ENCODE measurements at places on chromosomes 7 and 10. TPM values are rescaled to one million over a fixed set of nuclear protein-coding genes. Genes with fewer than 3 reads are reported as not detected.

- peak; percentile 57 for DNase-seq
- H3K4me3 ChIP-seq = peak overlapping the region; percentile 43
- peaks cover 34% of the 10 kb centered on the region for H3K4me1 ChIP-seq
Observed at GRCh38 chr10:102230264-102230860, 4.3 kb downstream of the ELOVL3 start.

GRCh38 chr7:10655031-10655430 lies 318.6 kb upstream of the PHF14 start:
- H3K4me1 ChIP-seq = no peaks in the 10 kb centered on the region
- no peaks in the 10 kb centered on the region for H3K27me3 ChIP-seq
- H3K4me3 ChIP-seq = no peak overlapping the region
- DNase-seq = no peak
- no peak overlapping the region for H3K27ac ChIP-seq
- H3K36me3 ChIP-seq = peaks cover 2% of the 10 kb centered on the region

UCN3 gene
- not detected for total RNA-seq

GRCh38 chr7:84844771-84845170 lies 342.1 kb downstream of the SEMA3D start:
- peaks cover 2% of the 10 kb centered on the region for H3K36me3 ChIP-seq
- no peaks in the 10 kb centered on the region for H3K27me3 ChIP-seq
- no peak for DNase-seq
- no peaks in the 10 kb centered on the region for H3K4me1 ChIP-seq
- H3K27ac ChIP-seq = no peak overlapping the region

ADAM12 gene
- total RNA-seq = not detected

OR2A42 gene
- not detected for total RNA-seq

DNA sequence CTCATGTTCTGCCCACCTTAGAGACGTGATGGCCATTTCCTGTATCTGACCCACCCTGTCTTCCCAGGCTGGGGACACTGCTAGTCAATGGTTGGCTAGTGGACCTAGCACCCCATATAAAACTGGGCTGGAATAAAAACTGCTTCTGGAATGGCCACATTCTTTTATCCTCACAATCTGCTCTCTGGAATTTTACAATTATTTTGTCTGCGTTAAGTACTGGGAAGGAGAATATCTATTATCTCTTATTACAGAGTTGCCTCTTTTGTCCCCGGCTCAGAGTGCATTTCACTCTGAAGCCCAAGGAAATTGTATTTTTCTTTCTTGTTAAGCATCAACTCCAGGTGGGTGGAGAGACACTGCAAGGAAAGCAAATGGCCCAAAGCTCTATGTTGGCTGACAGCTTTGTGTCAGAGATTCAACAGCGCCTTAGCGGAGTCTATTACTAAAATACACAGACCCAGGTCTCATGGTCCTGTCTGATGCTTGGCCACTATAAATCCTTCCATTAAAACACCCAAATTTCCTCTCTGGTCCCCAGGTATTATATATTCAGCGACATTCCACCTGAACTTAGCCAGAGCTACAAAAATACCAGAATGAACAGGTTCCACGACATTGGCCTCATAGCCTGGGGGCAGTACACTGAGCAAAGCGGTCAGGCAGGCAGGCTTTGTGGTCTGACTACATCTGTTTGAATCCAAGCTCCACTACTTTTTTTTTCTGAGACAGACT lies 121.7 kb downstream of the PRPF18 start:
- H3K27me3 ChIP-seq = no peaks in the 10 kb centered on the region
- DNase-seq = no peak
- no peak overlapping the region for H3K27ac ChIP-seq
- peaks cover 40% of the 10 kb centered on the region for H3K4me1 ChIP-seq

- no peak overlapping the region for H3K27ac ChIP-seq
- no peaks in the 10 kb centered on the region for H3K36me3 ChIP-seq
Observed at GRCh38 chr10:62131724-62132123, 136.9 kb downstream of the RTKN2 start.

DNA sequence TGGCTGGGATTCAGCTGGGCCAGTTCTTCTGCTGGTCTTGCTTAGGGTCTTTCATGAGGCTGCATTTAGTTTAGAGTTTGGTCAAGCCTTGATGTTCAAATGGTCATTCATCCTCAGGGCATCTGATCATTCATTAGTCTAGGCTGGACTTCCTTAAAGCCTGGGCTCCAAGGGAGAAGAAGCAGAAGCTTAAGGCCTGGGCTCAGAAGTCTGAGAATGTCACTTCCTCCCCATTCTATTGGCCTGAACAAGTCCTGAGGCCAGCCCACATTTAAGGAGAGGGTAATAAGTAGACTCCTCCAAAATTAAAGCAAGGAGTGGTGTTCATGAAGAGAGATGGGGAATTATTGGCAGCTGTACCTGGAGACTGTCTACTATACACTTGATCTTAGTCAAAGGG lies 193.2 kb upstream of the HABP2 start:
- H3K36me3 ChIP-seq = no peaks in the 10 kb centered on the region
- no peak overlapping the region for H3K27ac ChIP-seq
- H3K4me1 ChIP-seq = no peaks in the 10 kb centered on the region
- no peak for DNase-seq
- no peak overlapping the region for H3K4me3 ChIP-seq

DNA sequence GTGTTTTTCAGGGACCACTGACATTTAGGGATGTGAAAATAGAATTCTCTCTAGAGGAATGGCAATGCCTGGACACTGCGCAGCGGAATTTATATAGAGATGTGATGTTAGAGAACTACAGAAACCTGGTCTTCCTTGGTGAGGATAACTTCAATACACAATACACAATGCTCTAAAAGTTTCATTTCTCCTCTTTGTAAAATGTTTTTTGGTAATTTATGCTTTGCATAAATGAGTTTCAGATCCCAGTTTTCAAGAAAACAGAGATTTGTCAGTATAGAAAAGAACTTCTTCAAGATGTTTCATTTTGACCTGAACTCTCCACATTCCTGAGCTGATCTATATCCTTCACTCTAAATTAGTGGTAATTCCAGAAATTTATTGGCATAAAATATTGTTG lies 14.2 kb downstream of the ZNF92 start:
- no peak overlapping the region for H3K27ac ChIP-seq
- H3K4me3 ChIP-seq = no peak overlapping the region
- no peaks in the 10 kb centered on the region for H3K27me3 ChIP-seq

DNA sequence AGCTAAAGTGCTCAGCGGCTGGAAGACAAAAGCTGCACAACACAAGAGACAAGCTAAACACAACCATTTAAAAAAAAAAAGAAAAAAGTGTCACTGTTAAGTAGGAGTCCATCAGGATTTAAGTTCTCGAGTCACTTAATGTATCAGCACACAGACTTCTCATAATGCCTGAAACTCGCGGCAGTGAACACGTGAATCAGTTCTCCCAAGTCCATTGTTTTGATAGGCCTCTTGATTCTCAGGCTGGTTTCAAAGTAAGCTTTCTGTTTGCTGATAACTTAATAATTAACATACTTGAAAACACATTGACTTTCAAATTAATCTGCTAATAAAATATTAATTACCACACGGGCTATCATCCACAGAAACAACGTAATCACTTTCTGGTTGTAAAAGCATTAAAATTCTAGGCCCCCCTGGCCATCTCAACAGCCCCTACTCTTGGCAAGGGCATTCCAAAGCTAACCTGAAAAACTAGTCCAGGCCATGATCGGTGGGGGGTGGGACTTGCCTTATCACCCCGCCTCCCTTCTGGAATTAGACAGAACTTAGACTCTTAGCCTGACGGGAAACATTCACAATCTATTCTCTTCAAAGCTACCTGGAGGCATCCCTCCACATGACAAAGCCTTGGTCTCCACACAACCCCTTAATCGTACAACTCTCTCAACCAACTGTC lies 129.0 kb downstream of the DIP2C start:
- no peak overlapping the region for H3K4me3 ChIP-seq
- no peak overlapping the region for H3K27ac ChIP-seq

GRCh38 chr10:131437556-131438475 lies 126.3 kb upstream of the TCERG1L start:
- H3K4me3 ChIP-seq = no peak overlapping the region
- no peak overlapping the region for H3K27ac ChIP-seq
- H3K27me3 ChIP-seq = no peaks in the 10 kb centered on the region
- H3K4me1 ChIP-seq = no peaks in the 10 kb centered on the region
- no peaks in the 10 kb centered on the region for H3K36me3 ChIP-seq
- DNase-seq = no peak

GRCh38 chr10:119542988-119543813 lies 682 bp upstream of the RGS10 start:
- H3K27ac ChIP-seq = peak overlapping the region; percentile 75
- peak overlapping the region; percentile 70 for H3K4me3 ChIP-seq

DNA sequence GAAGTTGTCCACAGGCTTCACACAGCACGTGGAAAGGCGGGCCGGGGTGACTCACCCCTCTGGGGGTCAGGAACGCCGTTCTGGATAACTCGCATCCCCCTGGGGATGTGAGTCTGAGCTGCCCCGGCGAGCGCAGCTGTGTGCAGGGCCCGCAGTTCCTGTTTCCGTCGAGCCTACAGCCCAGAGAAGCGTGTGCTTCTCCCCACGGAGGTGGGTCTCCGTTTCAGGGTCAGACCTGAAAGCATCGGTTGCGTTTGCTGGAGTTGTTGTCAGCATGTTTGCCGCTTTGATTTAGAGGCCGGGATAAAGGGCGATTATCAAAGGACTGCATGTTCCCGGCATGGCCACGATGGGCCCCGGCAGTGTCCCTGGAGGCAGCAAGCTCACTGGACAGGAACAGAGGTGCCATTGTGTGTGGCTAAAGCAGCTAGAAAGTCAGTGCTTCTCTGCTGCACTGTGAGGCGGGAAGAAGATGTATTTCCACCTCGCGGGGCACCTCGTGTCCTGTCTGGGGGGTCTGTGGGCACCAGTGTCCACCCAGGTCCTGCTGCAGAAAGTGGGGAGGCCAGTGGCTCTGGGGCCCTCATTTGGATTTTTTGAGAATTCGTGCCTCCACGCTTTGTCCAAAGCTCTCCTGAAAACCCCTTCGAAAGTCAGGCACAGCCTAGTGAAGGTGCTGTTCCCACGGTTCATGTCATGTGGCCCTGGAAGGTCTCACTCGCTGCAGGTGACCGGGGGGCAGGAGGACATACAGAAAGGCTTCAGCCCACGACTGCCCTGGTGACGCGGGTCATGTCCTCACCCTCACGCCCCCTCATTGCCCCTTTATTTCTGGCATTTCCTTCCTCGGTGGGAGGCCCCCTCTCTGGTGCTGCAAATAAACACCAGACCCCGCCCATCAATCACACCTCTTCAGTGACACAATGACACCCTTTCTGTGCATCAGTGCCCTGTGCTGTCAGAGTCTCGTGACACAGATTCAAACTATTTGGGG lies 27.4 kb upstream of the GDI2 start:
- DNase-seq = no peak
- peaks cover 7% of the 10 kb centered on the region for H3K4me1 ChIP-seq
- no peaks in the 10 kb centered on the region for H3K36me3 ChIP-seq
- H3K27ac ChIP-seq = no peak overlapping the region

DNA sequence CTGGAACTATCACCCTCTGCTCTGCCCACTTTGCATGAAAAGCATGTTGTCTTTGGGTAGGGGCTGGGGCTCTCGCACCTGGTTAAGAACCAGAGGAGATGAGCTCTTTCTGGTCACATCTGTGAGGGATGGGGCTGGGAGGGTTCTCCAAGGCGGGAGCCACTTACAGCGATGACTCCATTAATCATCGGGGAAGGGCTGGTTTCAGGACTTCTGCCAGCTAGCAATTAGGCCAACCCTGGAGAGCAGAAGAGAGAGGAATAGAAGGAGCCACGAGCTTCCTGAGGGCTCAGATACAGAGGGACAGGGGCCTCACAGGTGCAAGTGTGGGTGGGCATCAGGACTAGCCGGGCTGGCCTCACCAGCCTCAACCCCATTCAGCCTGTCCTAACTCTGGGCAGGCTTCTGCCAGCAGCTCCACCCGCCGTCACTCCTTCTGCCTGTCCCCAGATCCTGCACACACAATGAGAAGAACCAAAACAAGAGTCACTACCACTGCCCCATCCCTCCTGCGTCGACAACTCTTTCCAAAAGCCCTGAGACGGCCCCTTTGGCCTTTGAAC lies 8.4 kb downstream of the AQP1 start:
- no peaks in the 10 kb centered on the region for H3K36me3 ChIP-seq
- H3K27me3 ChIP-seq = no peaks in the 10 kb centered on the region
- H3K4me1 ChIP-seq = peaks cover 60% of the 10 kb centered on the region
- DNase-seq = no peak
- no peak overlapping the region for H3K27ac ChIP-seq

DNA sequence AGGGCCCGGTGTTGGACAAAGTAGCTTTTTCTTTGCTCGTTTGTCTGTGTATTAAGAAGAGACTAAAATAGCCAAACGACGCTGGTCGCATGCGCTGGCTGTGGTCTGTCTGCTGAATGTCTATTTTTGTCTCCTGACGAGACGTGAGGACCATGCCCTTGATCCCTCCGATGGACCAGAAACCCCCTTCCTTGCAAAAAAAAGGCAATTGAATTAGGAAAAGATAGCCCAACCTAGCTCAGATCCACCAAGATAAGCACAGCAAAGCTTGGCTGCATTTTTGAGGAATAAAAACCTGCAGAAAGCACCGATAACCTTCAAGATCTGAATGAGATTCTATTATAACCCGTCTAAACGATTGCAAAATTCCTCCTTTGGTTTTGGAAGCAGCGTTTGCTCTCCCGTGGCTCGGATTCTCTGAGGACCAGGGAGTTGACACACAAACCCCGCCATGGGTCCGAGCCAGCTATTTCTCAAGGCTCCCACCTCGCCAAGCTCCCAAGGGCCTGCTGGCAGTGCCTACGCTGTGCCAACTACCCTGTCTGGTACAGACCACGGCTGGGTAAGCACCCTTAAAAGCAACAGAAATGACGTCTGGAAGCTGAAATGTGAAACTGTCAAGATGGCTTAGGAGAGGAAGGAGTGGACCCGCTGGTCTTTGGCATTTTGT lies 17.7 kb upstream of the TTYH3 start:
- no peaks in the 10 kb centered on the region for H3K36me3 ChIP-seq
- H3K4me1 ChIP-seq = peaks cover 10% of the 10 kb centered on the region
- H3K27ac ChIP-seq = no peak overlapping the region
- no peak for DNase-seq
- no peak overlapping the region for H3K4me3 ChIP-seq

- H3K27ac ChIP-seq = no peak overlapping the region
- H3K36me3 ChIP-seq = no peaks in the 10 kb centered on the region
- H3K27me3 ChIP-seq = peaks cover 15% of the 10 kb centered on the region
- DNase-seq = no peak
- no peak overlapping the region for H3K4me3 ChIP-seq
Observed at GRCh38 chr7:141731476-141732149, 6.5 kb upstream of the SSBP1 start.

DNA sequence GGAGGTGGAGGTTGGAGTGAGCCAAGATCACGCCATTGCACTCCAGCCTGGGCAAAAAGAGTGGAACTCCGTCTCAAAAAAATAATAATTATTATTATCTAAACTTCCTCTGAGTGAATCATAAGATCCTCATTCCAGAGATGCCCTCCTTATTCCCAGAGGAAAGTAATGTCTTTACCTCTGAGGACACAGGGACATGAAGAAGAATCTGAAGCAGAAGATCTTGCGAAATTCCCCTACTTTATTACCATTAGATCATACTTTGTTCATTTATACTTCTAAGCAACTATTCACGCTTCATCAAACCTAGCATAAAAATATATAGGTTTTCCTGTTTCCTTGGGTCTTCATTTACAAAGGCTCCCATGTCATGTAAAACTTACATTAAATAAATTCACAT lies 143.1 kb downstream of the ETV1 start:
- peaks cover 10% of the 10 kb centered on the region for H3K4me1 ChIP-seq
- DNase-seq = no peak
- no peak overlapping the region for H3K27ac ChIP-seq
- H3K36me3 ChIP-seq = no peaks in the 10 kb centered on the region
- no peaks in the 10 kb centered on the region for H3K27me3 ChIP-seq
